Fibroblast of skin of left biceps (primary cell): ENCODE measurements at places on chromosomes 12 and 14.

GRCh38 chr12:9040484-9041186, 51.3 kb downstream of the KLRG1 start:
- DNase-seq = no peak

GRCh38 chr12:42266579-42267230, 28.7 kb upstream of the YAF2 start:
- DNase-seq = no peak

GRCh38 chr12:24460099-24460498, 488.8 kb downstream of the BCAT1 start:
- DNase-seq = no peak

GRCh38 chr14:70350078-70350477, 9.4 kb downstream of the COX16 start:
- no peak for DNase-seq

DNA sequence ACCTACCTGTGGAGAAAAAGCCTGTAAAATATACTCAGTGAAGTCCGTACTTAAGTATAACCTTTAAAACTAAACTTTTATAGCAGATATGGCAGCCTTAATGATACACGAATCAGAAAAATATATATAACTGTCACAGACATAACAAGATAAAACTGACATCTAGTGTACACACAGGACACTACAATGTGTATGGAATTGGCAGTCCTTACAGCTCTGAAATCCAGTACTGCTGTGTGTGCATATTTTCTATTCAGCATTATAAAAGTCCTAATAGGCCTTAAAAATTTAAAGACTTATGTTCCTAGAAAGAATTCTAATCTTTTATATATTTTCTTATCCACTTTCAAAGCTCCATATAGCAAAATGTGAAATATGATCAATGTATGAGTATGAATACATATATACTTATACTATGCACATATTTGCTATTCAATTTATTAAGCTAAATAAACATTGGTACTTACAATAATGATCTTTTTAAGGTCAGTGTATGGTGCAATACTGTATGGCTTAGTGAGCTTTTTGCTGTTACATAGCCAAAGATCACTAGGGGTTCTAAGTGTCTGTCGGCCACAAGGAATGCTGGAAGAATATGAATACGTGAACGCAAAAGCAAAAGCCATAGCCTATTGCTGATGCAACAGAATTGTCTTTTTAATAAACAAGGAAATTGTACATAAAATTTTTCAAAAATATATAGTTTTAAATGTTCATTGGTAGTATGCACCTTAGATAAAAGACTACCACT, 69.2 kb downstream of the C2CD5 start:
- no peak for DNase-seq

DNA sequence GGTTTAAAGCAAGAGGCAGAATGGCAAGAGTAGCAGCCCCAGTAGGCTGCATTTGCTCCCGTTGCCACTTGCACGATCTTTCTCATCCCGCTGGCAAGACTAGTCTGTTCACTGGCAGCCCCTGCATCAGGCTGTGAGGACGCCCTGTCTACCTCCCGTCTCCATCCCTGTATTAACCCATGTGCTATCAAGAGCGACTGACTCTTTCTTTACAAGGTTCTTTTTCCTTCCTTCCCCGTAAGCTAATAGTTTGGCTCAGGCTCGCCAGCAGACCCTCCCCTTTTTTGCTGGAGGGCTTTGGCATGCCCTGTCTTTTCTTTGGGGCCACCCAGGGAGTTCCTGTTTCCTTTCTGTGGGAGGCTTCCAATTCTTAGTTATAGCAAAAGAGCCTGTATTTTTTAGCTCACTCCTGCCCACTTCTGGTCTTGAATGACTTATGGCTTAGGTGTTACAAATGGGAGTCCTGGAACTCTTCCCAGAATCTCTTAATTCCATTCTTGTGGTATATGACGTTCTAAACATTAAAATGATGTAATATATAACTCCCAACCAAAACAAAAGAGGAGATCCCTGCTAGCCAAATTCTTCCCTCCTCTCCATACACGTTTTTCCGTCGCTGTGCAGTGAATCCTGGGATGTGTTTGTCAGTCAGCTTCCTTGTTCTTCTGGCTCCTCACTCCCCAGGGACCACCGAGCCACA, 149.0 kb downstream of the PRKCH start:
- DNase-seq = peak; percentile 97

DNA sequence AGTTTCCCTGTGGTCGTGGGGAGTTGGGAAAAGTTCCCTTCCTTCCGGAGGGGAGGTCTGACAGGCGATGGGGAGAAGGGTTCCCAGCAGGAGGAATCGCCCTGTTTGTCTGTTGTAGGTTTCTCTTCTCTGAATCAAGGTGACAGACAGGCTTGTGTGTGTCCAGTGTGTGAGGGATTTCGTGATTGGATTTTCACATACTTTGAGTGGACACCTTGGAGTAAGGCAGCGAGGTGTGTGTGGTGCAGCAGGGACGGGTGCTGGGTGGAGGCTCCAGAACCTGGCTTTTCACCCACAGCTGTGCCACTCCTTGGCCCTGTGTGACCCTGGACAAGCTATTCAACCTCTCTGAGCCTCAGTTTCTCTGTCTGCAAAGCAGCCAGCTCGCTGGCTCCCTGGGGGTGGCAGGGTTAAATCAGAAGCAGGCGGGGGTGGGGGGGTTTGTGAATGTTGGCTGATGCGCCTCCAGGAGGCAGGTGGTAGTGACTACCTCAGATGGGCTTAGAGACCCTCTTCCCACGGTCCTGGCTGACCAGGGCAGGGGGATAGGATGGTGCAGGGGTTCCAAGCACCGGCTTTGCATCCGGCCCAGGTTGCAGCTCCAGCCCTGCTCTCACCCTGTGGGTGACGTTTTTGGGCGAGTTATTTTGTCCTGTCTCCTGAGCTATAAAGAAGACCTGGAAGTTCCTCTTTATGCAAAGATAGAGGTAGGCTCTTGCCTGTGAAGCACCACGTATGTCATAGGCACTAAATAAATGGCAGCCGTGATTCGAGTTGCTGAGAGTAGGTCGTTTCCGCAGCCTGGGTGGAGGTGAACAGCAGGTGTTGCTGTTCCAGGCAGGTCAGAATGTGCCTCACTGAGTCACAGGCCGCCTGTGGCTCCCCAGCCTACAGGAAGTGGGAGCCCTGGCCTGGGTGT, 679 bp downstream of the BDKRB2 start:
- no peak for DNase-seq

- no peak for DNase-seq
Measured at GRCh38 chr12:75917083-75917482, 114.5 kb downstream of the PHLDA1 start.

- no peak for DNase-seq
Measured at GRCh38 chr14:99459481-99460100, 21.1 kb downstream of the SETD3 start.

GRCh38 chr12:53045696-53046045, 4.2 kb upstream of the TNS2 start:
- DNase-seq = no peak

GRCh38 chr14:66483322-66483721, 2.8 kb upstream of the CCDC196 start:
- no peak for DNase-seq

- DNase-seq = no peak
Measured at GRCh38 chr12:70007687-70008086, 182.7 kb downstream of the MYRFL start.

DNA sequence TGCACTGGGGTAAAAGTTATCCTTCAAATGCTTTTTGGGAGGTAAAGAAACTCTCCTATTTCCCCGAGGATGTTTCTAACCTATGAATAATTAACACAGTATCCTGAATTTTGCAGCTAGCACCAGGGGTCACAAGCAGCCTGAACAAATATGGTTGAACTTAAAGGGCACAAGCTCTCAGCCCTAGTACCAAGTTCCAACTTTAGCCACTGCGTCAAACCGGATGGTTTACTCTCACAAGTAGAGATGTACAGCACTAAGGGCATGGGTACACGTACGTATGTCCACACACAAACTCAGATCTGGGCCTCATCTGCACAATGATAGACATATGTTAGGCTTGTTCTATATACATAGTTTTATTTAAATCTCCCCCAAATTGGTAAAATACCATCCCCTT, 4.7 kb downstream of the CCDC88C start:
- no peak for DNase-seq

DNA sequence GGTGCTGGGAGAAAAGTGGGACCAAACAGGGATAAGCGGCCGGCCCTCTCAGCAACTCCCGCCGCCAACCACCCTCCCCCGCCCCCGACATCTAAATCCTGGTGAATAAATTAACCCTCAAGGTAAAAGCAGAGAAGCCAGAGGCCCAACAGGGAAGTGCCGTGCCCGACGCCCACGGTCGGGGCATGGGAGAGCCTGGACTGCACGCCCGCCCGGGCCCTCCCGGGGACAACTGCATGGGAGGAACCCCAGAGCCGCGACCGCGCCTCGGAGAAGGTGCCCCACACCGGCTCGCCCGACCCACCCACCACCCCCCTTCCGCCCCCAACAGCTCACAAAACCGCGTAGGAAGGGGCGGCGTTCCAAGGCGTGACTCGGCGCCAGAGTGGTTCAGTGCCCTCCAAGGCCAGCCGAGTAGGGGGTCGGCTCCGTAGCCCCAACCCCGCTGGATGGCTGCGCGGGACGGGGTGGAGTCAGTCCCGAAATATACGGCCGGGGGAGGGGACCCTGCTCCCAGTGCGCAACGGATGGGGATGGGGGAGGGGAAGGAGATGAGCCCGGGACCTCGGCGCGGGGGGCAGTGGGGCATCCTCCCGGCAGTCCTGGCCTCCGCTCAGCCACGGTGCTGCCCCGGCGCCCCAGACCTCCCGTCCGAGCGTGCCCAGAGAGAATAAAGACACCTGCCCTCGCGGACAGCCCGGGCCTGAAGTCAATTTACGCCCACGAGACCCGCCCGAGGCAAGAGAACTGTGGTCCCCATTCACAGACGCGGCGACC, 732 bp downstream of the SLC25A29 start:
- no peak for DNase-seq

DNA sequence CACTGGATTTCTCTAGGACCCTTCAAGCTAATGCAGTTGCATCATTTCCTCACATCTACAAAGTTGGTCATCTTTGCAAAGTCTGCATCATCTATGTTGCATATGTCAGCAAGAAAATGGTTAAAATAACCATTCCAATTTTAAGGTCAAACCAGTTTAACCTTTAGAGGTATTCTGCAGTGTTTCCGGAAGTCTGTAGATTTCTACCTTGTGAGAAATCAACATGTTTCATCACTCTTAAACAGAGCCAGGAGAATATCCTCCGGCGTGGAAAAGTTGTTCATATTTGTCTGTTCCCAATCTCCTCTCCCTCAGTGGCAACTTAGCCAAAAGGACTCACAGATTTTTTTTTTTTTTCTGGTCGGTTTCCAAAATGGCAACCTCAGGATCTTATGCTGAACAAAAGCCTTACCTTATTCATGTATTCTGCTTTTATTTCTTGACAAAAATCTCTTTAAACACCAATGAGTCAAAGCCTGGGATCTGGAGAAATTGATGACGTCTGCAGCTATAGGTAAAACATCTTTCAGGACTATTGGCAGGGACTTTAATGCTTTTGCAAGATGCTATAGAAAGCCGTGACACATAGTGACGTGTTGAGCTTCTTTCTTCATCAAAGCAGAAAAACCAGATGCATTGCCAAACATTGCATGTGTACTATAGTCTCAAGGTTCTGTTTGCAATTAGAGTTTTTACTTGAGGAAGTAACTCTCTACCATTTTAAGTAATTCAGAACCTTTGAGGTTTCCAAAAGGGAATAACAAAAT, 16.0 kb upstream of the CDK17 start:
- peak; percentile 92 for DNase-seq

- DNase-seq = no peak
Measured at GRCh38 chr14:60090864-60091519, 731 bp upstream of the PCNX4 start.

DNA sequence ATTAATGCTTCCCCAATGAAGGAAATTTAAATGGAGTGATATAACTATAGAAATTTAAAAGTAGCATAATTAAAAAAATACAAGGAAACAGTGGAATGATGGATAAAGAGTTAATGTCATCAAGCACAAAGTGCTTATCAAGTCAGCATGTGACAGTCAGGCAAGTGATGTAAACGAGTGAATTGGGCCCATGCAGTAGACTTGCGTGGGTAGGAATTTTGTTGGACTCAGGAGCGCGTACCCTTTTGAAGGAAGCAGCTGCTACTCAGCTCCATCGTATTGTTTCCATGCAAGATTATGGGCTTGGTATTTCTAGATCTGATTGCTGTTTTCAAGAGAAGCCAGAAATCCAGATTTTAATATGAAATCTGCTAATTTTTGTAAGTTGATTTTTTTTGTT, 4.4 kb upstream of the DYRK4 start:
- DNase-seq = no peak

- DNase-seq = no peak
Measured at GRCh38 chr14:74418031-74418430, 8.0 kb downstream of the SYNDIG1L start.

- DNase-seq = no peak
Measured at GRCh38 chr12:57549909-57550640, at the start of gene KIF5A. TSS of gene KIF5A (plus strand) at chr12:57550044. CDS start at chr12:57550272, 228 bp downstream.

- no peak for DNase-seq
Measured at GRCh38 chr14:73973497-73973896, 23.4 kb downstream of the COQ6 start.

GRCh38 chr12:53044896-53045695, 4.8 kb upstream of the TNS2 start:
- no peak for DNase-seq

DNA sequence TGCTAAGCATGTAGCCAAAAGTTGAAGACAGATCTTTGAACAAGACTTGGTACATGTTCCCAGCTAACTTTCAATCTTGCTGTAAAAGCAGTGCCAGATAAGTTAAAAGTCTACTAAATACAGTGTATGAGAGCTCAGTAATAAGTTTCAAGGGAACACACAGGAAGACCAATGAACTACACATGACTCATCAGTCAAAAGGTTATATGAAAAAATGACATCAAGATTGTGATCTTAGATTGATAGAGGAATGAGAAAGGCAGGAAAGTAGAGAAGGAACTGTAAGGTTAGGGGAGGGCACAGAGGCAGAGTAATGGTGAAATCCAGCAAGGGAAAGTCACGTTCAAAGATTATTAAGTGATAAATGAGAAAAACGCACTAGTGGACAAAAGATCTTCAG, 249.9 kb upstream of the FLRT2 start:
- DNase-seq = no peak

DNA sequence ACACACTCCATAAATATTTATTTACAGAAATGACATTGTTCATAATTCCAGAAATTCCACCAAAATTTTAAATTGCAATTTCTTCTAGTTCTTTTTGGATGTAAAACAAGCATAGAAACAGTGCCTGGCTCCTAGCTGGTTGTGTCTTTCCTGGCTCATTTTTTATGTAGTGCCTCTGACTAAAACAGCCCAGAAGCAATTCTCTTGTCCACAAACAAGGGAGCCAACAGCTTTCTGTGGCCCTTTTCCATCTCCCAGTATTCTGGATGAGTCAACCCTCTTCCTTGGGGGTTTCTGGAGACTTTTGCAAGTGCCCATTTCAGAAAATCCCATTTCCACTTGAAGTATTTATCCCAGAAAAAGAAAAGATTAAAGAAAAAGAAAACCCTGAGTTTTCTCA, 141.4 kb downstream of the PHLDA1 start:
- no peak for DNase-seq

DNA sequence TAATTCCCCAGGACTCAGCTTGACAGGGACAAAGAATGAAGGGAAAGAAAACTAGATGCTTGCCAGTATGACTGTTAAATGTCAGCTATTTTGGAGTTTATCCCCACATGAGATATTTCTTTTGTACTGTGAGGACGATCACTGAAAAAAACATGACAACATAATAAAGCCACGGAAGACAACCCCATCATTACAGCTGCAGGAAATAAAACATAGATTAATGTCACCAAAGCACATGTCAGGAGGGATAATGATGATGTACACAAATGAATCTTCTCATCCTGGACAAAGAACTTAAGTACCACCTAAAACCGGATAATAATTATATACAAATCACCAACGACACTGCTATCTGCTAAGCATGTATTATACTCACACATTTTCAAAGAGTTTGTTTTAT, 84.6 kb upstream of the GRIP1 start:
- DNase-seq = no peak
